ENCODE measurements at places on chromosomes 11 and 22.

GRCh38 chr22:46758867-46759290 lies 3.6 kb upstream of the TBC1D22A start:
- peak; percentile 78 for DNase-seq

DNA sequence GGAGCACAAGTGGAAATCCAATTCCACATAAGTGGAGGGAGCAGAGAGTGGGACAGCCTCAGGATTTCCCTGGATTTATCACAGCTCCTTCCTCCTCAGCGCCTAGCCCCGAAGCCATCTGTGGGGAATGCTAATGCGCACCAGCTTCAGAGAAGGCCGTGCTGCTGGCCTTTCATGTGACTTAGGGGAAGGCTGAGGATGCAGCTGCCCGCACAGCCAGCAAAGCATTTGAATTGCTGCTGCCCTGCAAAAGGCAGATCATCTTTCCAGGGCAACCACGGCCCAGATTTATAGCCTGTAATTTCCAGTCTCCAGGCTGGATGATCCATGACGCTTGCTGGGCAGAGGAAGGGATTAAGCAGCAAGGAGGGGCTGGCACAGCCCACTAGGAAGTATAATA lies 29.9 kb downstream of the SYN3 start:
- no peak for DNase-seq

DNA sequence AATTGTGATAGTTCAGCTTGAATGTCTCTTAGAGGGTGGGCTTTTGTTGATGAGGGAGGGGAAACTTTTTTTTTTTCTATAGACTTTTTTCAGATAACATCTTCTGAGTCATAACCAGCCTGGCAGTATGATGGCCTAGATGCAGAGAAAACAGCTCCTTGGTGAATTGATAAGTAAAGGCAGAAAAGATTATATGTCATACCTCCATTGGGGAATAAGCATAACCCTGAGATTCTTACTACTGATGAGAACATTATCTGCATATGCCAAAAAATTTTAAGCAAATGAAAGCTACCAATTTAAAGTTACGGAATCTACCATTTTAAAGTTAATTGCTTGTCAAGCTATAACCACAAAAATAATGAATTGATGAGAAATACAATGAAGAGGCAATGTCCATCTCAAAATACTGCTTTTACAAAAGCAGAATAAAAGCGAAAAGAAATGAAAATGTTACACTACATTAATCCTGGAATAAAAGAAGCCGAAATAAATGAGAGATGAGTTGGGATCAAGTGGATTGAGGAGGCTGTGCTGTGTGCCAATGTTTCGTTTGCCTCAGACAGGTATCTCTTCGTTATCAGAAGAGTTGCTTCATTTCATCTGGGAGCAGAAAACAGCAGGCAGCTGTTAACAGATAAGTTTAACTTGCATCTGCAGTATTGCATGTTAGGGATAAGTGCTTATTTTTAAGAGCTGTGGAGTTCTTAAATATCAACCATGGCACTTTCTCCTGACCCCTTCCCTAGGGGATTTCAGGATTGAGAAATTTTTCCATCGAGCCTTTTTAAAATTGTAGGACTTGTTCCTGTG lies 3.9 kb downstream of the MALAT1 start:
- DNase-seq: peak; percentile 55

- DNase-seq: no peak
These were observed 595.2 kb downstream of the BRD1 start for GRCh38 chr22:49232319-49233067.

DNA sequence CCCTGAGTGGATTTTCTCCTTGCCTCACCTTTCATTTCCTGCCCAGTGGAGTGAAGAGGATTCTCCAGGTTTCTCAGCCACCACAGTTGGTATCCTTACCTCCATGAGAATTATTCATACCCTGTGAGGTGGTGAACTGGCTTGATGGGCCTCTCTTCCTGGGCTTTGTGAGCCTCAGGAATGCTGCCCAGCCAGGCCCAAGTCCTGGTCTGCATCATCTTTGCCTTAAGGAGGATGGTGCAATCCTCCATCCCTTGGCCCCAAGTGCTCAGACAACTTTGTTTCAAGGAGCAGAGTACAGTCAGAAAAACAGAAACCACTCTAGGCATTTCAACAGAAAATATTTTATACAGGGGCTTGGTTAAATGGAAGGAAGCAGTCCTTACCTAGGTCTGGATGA lies 114.2 kb upstream of the CADM1 start:
- DNase-seq: no peak

DNA sequence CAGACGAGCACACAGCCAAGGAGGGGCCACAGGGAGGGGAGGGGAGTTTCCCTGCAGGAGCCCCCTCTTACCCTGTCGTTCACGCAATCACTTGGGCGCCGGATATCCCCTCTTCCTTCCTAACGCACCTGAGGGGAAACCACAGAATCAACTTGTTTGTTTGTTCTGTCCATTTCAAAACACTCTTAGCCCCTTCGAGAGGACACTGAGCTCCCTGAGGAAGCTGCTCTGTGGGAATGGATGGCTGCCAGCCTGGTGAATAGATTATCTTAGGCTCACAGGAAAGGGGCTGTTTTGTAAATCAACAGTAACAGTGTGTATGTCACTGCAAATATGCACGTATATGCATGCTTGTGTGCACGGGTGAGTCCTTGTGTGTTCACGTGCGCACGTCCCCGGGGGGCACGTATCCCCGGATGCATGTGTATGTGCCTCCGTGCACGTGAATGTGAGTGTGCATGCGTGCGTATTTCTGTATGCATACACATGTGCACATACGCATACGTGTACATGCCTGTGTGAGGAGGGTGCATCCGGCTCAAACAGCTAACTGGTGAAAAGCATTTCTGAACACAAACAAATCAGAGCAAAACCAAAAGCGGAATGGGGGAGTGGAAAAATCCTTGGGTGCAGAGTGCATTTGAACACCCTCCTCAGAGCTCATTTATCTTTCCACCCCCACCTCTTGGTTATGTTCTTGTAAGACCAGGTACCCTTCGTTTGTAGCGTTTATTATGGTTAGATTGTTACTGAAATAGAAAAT lies 7.2 kb downstream of the ARSA start:
- peak; percentile 56 for DNase-seq

DNA sequence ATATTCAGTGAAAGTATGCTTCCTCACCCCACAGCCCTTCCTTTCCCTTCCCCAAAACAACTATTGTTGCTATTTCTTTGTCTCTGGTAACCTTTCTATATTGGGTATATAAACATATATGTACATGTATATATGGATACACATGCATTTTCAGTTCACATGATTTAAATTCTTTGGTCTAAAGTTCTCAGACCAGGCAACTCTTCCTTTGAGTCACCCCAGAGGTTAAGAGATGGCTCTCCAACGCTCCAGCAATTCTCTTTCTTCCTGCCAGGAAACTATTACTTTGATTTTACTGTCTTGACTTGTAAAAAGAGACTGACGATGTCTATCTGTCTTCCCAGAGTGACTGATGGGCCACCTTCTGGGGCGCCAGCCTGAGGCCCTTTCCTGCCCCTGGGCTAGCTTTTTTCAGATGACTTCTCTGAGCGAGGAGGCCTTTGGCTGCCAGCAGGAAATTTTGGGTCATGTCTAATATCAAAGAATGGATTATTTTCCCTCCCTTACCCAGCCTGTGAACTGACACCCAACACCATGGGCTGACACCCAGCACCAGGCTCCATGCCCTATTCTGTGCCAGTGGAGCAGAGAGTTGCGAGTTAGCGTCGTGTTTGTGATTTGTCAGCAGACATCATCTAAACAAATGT lies 14.4 kb upstream of the ST3GAL4 start:
- no peak for DNase-seq

- DNase-seq: no peak
These were observed 273.8 kb upstream of the ZC3H12C start for GRCh38 chr11:109819410-109819809.

- no peak for DNase-seq
These were observed 43.5 kb downstream of the EXT2 start for GRCh38 chr11:44138980-44139379.

DNA sequence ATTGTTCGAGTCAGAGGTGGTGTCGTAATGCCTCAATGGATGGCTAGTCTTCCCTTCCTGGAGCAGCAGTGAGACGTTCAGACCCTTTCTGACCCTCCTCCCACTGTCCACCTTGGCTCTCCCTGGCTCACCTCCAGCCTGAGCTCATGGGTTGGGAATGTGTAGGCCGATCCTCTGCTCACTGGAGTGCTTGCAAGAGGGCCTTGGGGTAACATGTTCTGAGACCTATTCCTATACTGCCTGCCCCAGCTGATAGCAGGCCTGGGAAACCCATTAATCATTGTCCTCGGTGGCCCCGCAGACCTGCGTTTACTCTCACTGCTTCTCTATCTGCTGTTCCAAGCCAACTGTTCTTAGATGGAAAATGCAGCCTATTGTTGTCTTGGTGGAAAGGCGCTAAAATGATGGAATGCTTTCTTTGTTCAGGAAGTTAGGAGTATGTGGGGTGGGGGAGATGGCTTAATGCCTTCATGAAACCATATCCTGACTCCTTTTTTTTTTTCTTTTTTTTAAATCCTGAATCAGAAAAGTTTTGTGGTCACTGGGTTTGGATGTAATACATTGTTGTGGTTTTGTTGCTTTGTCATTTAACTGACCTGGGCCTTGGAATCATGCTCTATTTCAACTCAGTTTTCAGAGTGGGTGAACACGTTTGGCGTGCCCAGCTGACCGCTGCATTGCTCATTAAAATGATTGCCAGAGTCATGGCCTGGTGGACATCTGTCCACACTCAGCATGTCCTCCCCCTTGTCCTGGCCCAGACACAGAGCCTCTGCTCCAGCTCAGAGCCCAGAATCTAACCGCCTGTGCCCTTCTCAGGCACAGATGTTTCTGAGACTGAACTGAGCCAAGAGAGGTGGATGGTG lies 72.5 kb downstream of the MICAL2 start:
- no peak for DNase-seq

- DNase-seq: no peak
These were observed 34.9 kb downstream of the RSPH14 start for GRCh38 chr22:23106906-23107367.

- DNase-seq: no peak
These were observed 181.6 kb downstream of the MSANTD4 start for GRCh38 chr11:105840391-105840790.

- DNase-seq: no peak
These were observed 20.1 kb upstream of the PLAAT2 start for GRCh38 chr11:63583357-63583677.

DNA sequence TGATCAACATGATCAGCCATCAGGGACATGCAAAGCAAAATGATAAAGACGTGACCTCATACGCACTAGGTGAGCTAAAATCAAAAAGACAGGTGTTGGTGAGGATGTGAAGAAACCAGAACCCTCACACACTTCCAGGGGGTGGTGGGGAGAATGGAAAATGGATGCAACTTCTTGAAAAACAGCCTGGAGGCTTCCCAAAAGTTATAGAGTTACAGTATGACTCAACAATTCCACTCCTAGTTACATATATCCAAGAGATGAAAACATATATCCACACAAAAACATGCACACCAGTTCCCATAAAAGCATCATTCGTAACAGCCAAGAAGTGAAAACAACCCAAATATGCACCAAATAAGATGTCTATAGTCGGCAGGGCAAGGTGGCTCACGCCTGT lies 42.1 kb upstream of the APLNR start:
- no peak for DNase-seq

DNA sequence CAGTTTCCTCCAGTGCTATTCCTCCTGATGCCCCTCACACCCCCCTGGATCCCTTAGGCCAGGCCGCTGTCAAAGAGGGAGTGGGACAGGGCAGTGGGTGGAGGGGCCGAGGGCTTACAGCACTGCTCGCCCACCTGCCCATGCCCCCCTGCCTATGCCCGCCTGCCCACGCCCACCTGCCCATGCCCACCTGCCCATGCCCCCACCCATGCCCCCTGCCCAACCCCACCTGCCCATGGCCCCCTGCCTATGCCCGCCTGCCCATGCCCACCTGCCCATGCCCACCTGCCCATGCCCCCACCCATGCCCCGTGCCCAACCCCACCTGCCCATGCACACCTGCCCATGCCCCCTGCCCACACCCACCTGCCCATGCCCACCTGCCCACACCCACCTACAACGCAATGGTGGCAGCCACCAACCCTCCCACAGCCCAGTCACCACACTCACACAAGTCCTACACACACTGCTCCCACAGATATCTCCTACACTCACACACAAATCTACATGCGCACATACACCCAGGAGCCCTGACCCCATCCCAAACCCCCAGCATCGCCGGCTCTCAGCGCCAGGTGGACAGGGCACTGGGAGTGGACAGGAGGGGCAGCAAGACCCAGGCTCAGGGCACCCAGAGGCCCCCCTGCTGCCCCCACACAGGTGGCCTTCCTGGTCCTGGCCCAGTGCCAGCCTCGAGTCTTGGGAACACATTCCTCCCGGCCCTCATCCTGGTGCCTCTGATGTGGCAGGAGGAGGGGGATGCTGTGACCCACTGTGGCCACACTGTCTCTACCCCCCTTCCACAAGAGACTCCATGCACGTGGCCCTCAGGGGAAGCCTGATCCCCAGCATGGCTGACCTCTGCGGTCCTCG lies 61.8 kb downstream of the CYTH4 start:
- DNase-seq: no peak

- peak; percentile 97 for DNase-seq
These were observed 11.1 kb downstream of the GRK2 start for GRCh38 chr11:67277231-67277961.

DNA sequence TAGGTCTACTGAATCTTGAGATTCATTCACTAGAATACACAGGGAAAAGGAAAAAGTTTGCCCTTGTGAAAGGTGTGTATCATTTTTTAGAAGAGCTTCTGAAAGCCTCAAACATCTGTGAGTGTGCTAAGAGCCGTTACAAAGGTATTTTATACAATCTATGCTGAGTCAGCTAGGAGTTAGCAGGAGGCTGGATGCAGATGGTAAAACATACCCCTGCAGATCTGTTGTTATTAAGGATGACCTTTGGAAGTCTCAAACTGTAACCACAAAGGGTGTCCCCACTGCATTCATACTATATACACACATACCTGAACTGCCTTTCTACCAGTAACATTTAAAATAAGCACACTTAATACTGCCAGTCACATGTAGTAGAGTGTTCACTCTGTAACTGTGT lies 8.4 kb upstream of the C11orf91 start:
- DNase-seq: peak; percentile 80

DNA sequence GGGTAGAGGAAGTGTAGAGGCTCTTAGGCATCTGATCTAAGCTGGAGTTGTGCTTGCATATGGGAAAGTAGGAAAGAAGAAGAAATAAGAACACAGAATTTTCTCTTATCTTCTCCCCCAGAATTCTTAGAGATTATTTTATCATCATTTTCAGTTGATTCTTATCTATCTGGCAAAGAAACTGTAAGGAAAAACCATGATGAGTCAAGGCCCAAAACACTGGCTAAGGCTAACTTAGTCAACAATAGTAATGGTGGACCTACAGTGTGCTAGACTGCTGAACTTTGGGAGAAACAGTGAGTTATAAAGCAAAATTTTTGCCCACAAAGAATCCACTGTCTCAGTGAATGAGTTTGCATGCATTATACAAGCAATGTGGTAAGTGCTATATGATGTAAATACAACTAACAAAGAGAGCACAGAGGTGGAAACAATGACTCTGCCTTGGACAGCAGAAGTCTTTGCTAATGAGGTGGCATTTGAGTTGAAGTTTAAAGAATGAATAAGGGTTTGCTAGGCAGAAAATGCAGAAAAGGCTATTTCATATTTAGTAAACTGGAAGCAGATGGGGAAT lies 344.5 kb upstream of the PLET1 start:
- DNase-seq: no peak

Data from MM.1S (cell line).